IgD-negative memory B cell (primary cell): ENCODE measurements at places on chromosomes 12 and 14. TPM values are rescaled to one million over a fixed set of nuclear protein-coding genes. Genes with fewer than 3 reads are reported as not detected.

Gene MDM1
- 18.0 TPM for polyA plus RNA-seq

Gene SLC25A21
- polyA plus RNA-seq: not detected

Gene REC8
- 12.5 TPM for polyA plus RNA-seq

Gene KCNH3
- 0.15 TPM for polyA plus RNA-seq

Gene ACOT6
- not detected for polyA plus RNA-seq

Gene PZP
- polyA plus RNA-seq: not detected

Gene TAS2R30
- polyA plus RNA-seq: 0.13 TPM

Gene KRT74
- polyA plus RNA-seq: not detected
